AG04449 (cell line): ENCODE measurements at places on chromosomes 13 and 19.

DNA sequence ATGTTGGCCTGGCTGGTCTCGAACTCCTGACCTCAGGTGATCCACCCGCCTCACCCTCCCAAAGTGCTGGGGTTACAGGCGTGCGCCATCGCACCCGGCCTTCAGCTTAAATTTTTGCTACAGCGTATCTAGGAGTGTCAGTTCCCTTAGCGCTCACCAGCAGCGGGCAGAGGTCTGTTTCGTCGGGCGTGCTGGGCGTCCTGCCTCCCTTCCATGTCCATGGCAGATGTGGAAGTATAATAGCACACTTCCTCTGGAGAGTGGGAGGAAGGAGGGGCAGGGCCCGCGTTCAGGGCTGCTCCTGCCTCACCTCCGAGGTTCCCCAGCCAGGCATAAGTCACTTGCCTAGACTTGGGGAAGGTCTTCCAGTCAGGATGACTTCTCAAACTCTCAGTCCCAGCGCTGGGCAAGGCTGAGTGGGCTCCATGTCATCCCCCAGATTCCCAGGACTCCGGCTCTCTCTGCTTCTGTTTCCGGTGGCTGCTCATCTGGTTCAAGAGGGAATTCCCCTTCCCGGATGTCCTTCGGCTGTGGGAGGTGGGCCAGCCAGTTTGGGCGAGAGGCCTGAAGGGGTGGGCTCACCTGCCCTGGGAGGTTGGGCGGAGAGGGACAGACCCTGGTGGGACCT is 9.5 kb downstream of the IL4I1 start:
- no peak for DNase-seq

GRCh38 chr19:46133101-46133627 is 8.7 kb upstream of the IGFL3 start:
- peak; percentile 97 for DNase-seq

- no peak for DNase-seq
Observed at GRCh38 chr13:76871432-76871831, 14.8 kb downstream of the KCTD12 start.

- no peak for DNase-seq
Observed at GRCh38 chr13:89267734-89268133, 1596.6 kb downstream of the SLITRK5 start.

DNA sequence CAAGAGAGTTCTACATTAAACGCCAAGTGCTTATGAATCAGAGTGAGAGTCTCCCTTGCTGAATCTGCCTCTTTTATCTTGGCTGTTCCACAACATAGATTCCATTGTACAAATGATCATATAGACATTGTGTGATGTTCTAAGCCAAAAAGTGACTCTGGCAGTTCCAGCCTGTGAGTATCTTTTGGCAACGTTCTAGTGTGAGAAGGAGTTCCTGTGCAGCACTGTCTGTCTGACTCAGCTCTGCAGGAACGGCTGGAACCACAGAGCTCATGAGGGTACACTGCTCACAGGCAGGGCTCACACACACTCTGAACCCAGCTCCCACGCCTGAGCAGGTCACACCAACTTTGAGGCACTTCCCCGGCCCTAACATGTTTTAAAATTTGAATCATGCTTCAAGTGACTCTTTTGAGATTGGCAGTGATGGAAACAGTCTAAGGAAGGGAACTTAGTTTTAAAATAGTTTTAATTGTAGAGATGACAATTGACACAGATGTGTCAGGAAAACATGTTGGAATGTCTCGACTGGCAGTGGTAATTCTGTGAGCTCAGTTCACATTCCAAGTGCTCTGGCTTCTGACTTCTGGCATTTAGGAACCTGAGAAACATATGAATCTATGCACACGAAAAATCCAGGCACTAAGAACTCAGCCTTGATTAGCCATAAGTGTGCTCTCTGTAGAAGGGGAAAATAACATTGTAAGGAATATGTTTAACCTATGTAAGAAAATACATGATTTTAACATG is 272.0 kb downstream of the UQCRFS1 start:
- DNase-seq: peak; percentile 50

DNA sequence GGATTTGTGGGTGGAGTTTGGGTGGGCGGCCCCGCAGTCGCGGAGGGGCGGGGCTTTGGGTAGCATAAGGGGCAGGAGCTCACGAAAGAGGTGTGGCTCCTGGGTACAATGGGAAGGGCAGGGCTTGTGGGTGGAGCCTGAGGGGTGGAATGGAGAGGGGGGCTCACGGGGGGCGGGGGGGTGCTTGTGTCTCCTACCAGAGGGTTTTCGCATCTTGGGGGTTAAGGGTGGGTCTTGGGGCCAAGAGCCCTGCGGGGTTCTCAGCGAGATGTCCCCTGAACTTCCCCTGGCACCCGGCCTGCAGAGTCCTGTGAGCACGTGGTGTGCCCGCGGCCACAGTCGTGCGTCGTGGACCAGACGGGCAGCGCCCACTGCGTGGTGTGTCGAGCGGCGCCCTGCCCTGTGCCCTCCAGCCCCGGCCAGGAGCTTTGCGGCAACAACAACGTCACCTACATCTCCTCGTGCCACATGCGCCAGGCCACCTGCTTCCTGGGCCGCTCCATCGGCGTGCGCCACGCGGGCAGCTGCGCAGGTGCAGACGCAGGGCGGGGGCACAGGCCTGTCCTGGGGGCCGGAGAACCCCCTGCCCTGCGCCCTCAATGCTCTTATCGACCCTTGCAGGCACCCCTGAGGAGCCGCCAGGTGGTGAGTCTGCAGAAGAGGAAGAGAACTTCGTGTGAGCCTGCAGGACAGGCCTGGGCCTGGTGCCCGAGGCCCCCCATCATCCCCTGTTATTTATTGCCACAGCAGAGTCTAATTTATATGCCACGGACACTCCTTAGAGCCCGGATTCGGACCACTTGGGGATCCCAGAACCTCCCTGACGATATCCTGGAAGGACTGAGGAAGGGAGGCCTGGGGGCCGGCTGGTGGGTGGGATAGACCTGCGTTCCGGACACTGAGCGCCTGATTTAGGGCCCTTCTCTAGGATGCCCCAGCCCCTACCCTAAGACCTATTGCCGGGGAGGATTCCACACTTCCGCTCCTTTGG is 5.1 kb downstream of the FSTL3 start:
- DNase-seq: no peak

DNA sequence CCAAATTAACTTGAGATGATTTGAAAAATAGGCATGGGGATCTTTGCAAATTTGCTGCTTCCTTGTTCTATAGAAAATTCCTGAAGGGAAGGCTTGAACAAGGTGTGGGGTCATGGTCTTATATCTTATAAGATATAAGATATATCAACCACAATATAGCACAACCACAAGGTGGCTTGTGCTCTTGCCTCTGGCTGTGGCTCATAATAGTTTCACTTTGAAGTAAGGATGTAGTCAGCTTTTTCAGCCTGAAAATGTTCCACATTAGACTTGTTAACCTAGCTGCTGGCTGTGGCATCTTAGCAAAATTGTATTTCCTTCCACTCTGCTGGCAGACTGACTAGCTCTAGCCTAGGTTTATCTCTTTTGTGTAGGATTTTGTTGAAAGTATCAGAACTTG is 169.7 kb downstream of the KLF5 start:
- DNase-seq: no peak

GRCh38 chr19:17604372-17605025 is 49.0 kb downstream of the COLGALT1 start:
- DNase-seq: no peak

DNA sequence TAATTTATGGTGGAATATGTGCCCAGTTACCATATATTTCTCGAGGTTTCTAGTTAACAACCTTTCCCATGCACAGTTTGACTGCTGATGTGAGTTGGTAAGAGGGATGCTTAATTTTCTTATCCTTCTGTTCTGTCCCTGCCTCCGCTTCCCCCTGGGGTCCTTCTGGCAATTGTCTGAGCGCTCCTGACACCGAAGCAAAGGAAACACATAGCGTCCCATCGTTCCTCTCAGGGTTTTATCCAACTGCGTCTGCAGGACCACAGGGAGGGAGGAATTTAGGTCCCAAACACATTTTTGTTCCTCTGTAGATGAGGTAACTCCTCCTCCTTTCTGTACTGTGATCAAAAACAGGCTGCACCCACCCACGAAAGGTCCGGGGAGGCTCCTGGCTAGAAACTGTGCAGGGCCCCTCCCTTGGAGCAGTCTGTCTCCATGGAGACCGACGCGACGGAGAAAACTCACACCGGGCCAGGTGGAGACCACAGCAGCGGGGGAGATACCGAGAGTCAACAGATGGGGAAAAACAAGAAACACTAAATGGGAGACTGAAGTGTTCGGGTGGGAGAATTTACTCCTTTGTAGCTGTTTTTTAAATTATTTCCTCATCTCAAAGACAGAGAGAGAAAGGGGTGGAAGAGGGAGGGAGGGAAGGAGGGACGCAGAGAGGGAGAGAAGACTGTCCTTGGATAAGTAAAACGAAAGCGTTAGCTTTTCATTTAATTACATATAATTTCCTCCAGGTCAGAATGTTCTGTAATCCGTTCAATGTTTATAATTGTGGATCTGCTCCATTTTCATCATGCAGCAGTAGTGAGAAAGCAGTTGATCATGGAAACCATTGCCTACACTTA is 191.8 kb upstream of the NBEA start:
- no peak for DNase-seq

- no peak for DNase-seq
Observed at GRCh38 chr19:17855280-17856152, 4.2 kb upstream of the RPL18A start.

GRCh38 chr13:21548577-21548976 is 55.4 kb downstream of the MICU2 start:
- DNase-seq: no peak

GRCh38 chr13:111531505-111531904 is 211.1 kb downstream of the TEX29 start:
- DNase-seq: no peak

GRCh38 chr19:44684892-44685863 is 13.8 kb upstream of the CEACAM16 start:
- DNase-seq: peak; percentile 46
